ENCODE measurements at places on chromosomes 7 and 10. TPM values are rescaled to one million over a fixed set of nuclear protein-coding genes. Genes with fewer than 3 reads are reported as not detected.

The HKDC1 gene
- polyA plus RNA-seq, result 19.0 TPM

The NPC1L1 gene
- 2.3 TPM for polyA plus RNA-seq

The HOXA2 gene
- 11.0 TPM for polyA plus RNA-seq

The SHH gene
- 3.5 TPM for polyA plus RNA-seq

The ATRNL1 gene
- polyA plus RNA-seq, result 20.9 TPM

The JCAD gene
- polyA plus RNA-seq, result 68.2 TPM

The CLRN3 gene
- 17.0 TPM for polyA plus RNA-seq

DNA sequence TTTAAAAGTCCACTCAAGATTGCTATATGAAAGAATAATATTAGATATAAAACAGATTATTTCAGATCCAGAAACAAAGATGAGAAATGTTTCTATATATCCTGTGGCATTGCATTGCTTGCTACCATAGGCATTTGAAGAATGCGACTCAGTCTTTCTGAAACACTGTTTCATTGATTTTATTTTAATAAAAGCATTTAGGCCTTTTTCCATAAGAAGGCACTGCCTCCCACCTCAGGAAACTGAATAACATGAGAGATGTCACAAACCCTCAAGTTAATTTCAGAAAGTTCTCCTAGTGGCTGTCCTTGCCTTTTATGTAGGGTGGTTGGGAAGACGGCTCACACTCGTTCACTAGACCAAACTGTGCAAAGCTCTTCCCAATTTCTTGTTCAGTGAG is 23.3 kb downstream of the PRPS1L1 start:
- no peak for DNase-seq

DNA sequence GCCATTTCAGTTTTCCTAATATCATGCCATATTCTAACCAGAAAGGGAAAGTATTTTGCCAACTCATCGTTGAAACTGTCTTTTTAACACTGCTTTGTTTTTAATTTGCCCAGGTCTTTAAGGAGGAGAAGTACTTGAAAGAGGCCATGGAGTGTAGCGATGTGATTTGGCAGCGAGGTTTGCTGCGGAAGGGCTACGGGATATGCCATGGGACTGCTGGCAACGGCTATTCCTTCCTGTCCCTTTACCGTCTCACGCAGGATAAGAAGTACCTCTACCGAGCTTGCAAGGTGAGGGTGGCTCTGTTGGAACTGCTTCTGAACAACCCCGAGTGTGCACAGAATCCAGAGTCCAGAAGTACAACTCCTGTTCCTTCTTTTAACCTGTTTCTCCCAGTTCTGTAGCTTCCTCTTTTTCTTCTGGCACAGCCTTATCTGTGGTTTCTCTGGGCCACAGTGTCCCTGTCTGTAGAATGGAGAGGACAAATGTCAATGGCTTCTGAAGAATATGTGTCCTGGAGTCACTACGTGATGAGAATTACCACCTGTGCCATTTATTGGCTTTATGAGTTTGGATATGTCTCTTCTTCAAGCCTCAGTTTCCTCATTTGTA is 60.1 kb downstream of the LANCL2 start:
- DNase-seq, result no peak

- no peak for DNase-seq
Measured at GRCh38 chr7:42991913-42992591, 59.9 kb downstream of the MRPL32 start.

DNA sequence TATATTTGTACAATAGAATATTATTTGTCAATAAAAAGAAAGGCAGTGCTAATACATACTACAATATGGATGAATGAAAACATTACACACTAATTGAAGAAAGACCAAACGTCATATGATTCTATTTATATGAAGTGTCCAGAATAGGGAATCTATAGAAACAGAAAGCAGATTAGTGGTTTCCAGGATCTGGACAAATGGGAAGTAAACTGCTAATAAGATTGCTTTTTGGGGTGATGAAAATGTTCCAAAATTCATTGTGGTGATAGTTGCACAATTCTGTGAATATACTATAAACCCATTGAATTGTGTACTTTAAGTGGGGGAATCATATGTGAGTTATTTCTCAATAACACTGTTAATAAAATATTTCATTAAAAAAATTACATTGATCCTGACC is 78.2 kb upstream of the IFRD1 start:
- no peak for DNase-seq

GRCh38 chr7:34973400-34973760 is 63.9 kb downstream of the DPY19L1 start:
- no peak for DNase-seq

- DNase-seq, result no peak
Measured at GRCh38 chr10:4355350-4355749, 470.7 kb upstream of the AKR1E2 start.

- no peak for DNase-seq
Measured at GRCh38 chr7:5620459-5620881, 161.0 kb downstream of the RNF216 start.

DNA sequence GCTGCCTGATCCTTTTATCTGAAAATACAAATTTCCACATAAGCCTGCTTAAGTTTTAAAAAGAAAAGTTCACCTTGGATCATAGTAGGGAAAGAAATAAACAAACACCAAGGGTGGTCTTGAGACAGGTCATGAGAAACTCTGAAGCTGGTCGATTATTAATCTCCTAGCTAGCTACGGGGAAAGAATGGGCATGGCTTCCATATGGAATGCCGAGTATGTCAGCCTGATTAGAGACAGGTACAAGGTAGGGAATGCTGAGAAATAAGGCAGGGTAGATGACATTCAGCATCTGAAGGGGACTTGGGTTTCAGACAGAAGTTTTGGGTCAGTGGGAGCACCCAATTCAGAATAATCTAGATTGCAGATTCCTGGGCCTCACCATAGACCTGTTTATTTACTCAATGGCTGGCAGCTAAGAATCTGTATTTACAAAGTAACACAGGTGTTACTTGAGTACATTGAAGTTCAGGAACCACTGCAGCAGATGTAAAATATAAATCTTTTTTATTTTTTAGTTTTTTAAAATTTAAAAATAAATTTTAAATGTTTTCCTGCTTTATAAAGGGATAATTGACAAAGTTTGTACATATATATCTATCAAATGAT is 49.0 kb downstream of the SCIN start:
- DNase-seq, result no peak

DNA sequence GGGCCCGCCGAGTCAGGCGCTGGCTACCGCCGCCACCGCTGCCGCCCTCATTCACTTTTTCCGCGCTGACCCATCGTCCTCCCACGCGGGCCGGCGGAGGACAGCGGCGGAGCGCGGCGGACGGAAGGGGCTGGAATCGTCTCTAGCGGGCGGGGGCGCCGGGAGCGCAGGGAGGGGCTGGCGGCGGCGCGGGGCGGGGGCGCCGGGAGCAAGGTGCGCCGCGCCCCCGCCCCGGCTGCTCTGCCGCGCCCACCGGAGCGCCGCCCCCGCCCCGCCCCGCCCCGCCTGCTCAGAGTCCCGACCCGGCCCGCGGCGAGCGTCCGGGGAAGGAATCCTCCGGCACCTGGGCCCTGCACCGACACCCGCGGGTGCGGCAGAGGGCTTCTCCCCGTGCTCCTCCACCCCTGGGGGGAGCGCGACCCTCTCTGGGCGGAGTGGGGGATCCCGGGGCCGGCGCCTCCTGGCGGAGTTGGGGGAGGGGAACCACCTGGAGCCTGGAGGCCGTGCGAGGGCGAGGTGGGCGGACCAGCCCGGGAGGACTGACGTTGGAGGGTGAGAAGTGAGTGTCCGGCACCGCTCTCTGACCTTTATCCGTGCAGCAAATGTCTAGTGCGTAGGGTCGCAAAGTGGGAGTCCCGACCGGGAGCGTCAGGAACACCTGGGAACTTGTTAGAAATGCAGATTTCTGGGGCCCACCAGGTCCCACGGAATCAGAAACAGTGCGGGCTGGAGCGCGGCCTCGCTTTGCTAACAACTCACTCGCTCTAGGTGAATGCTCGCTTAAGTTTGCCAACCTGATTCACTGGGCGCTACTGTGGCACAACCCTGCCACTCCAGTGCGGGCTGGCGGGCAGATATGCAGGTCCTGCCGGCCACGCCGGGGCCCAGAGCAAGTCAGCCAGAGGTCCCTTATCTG is at the start of gene COBL:
Gene COBL (minus strand): TSS at position 144 of the 916 bp plus-strand sequence. CDS start 176 bp downstream, outside the sequence.
- no peak for DNase-seq

GRCh38 chr10:74099420-74099819 is 51.2 kb downstream of the AP3M1 start:
- no peak for DNase-seq

GRCh38 chr7:151304856-151305255 is 36.8 kb upstream of the NUB1 start:
- DNase-seq, result no peak

DNA sequence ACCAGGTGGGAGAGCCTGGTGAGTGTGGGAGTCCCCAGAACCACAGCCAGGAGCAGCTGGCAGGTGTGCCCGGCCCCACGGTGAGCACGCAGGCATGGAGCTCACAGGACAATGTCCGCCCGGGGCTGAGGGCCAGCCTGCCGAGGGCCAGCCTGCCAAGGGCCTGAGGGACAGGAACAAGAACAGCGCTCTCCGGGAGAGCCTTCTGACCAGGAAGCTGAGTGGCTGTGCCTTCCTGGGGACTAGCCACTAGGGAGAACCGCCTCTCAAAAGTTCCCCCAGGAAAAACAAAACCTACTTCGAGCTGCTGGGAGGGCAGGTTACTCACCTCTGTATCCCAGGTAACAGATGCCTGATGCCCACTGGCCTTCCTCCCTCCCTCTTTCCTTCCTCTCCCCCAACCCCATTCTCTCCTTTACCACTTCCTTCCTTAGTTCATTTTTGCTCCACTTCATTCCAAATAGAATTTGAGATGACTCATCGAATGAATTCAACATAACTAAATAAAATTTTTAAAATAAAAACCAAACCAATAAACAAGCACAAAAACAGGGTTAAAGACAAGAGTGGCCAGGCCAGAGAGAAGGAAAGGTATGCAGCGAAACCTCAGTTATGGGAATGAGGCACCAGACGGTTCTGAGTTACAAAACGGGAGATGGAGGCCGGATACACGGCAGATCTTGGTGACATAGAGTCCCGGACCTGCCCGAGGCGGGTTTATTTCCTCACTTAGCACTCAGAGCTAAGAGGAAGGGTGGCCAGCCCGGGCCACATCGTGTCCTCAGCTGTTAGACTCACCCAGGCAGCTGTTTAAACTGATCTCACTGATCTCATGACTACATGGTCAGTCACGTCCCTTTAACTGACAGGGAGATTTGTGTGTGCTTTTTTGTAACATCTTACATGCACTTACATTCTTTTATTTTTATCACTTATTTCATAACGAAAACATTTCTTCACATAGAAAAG is 128.5 kb downstream of the TNS3 start:
- DNase-seq, result no peak

GRCh38 chr10:53839440-53840039 is 961.5 kb downstream of the PCDH15 start:
- no peak for DNase-seq

DNA sequence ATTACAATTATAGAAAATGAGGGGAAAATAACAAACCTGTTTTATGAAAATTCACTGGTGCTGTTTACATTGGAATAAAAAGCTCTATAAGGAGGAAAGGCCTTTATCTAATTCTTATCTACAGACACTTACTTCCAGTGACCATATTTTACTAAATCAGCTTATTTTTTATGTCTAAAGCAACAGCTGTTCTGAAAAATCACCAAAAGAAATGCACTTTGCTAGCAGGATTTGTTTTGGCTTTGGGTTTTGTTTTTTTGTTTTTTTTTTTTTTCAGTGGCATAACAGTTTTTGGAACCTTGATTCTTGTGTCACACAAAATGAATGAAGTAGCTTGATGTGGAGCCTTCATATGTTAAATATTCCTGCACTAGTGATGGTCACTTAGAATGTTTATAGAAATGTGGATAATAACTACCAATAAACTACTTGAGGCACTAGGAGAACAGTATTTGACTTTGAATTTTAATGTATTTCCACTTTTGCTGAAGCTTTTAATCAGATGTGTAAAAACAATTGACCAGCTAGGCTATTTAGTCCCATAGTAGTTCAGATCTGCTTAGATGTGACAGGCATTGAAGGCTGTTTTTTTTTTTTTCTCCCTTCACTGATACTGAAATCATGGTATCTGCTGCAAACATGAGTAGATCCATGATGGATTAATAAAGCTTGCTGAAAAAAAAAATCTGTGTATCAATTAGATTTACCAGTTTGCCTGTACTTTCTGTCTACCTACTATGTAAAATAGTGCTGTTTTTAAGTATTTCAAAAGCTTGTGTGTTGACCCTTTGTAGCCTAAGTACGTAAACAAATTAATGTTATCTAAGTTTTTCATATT is 2.8 kb downstream of the ARL4A start:
- DNase-seq, result no peak

GRCh38 chr7:127904670-127904985 is 126.6 kb downstream of the LRRC4 start:
- DNase-seq, result no peak

GRCh38 chr10:11473128-11473760 is 138.2 kb downstream of the USP6NL start:
- DNase-seq, result no peak

DNA sequence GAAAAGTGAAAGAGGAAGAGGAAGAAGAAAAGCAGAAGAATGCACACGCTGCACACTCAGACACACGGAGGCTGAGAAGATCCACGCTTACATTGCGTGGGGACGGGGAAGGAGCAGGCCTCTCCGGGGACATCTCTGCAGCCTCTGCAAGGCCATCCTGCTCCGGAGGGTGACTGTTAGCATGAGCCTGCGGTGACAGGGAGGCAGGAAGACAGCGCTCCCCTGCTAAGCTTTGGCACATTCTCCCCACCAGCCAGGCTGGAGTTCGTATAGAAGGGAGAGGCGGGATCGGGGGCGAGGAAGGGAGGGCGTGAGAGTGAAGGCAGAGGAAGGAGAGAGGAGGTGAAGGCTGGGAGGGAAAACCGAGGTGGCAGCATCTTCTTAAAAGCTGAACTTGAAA is 366.0 kb upstream of the SHH start:
- DNase-seq, result no peak

DNA sequence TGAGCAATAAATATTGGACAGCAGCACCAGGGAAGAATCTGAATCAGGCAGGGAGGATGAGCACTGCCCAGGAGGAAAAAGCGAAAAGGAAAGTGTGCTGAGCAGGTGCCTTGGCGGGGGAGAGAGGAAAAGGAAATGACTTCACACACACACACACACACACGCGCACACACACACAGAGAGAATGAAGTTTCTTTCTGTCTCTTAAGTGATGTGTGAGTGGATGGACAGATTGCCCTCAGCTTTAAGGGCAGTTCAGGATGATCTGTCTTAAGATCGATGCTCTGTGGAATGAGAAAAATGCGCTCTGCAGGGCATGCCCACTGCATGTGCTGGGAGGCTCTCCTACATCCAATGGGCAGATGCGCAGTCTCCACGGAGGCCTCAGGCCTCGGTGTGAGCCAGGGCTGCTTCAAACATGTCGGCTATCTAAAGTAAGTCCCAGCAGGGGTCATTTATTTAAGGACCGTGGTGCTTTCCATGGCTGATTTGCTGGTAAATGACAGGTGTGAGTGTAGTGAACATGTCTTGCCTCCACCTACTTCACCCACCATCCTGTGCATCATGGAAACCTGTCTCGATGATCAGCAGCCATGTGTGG is 2.5 kb upstream of the ACBD5 start:
- no peak for DNase-seq

Measured in left renal pelvis (tissue), 4 donors.